ENCODE measurements at places on chromosomes 16 and 17.
A peak's percentile ranks its signal among the peaks of the same experiment; 100 is the strongest.

- no peak for DNase-seq
Observed at GRCh38 chr17:77786740-77787505, 171.6 kb upstream of the TNRC6C start.

- no peak for DNase-seq
Observed at GRCh38 chr16:35711435-35711834, 2252.0 kb downstream of the TP53TG3F start.

- no peak for DNase-seq
Observed at GRCh38 chr17:15039366-15039765, 225.8 kb downstream of the PMP22 start.

DNA sequence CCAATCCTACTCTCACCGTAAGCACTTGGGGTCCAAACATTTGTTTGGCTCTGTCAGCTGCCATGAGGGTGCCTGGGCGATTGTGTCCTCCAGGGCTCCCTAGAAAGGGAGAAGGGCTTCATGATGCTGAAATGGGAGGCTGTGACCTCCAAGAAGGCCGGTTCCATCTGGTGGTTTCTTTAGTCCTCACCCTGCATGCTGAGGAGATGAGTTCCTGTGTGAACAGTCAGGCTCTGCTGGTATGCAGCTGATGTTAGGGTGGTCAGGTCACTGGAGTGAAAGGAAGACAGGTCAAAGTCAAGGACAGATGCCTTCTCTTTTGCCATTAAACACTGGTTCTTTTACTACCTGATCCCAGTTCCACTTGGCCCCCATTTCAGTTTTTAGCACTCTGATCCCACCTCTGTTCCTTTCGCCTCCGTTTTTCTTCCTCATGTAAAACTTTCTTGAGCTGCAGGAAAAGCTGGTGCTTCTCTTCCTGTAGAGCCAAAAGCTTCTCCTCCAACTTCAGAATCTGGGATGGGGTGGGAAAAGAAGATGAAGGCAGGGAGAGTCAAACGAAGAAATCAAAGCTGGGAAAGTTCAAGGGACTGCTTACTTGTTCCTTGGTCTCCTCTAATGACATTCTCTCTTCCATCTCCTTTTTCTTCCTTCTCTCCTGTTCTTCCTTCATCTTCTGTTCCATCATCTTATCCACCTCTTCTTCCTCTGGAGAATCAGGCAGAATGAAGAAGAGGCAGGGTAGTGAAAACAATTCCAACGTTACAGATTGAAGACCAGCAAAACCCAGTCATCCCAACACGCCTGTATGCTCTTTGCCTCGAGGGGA is 1.1 kb downstream of the GPS2 start:
- DNase-seq = no peak

GRCh38 chr16:57178793-57179212 is 7.0 kb downstream of the PSME3IP1 start:
- DNase-seq = no peak

- no peak for DNase-seq
Observed at GRCh38 chr17:51423421-51424160, 163.2 kb downstream of the UTP18 start.

GRCh38 chr17:80799538-80800480 is 191.8 kb upstream of the CHMP6 start:
- DNase-seq = no peak

GRCh38 chr16:23334950-23335349 is 32.8 kb downstream of the SCNN1B start:
- no peak for DNase-seq

DNA sequence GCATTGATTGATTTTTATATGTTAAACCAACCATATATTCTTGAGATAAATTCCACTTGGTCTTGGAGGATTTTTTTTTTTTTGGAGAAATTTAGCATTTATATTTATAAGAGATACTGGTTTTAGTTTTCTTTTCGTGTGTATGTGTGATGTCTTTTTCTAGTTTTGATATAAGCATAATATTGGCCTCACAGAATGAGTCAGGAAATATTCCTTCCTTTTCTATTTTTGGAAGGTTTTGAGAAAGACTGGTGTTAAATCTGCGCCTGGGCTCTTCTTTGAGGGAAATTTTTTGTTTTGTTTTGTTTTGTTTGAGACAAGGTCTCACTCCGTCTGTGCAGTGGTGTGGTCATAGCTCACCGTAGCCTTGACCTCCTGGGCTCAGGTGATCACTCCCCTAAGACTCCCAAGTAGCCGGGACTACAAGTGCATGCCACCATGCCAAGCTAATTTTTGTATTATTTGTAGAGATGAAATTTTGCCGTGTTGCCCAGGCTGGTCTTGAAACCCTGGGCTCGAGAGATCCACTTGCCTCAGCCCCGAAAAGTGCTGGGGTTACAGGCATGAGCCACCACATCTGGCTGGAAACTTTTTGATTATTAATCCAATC is 28.8 kb upstream of the CCL22 start:
- DNase-seq = no peak

- peak; percentile 35 for DNase-seq
Observed at GRCh38 chr17:4142107-4142900, 526 bp downstream of the ZZEF1 start.

- DNase-seq = no peak
Observed at GRCh38 chr16:81179219-81179618, 59.3 kb upstream of the BCO1 start.

DNA sequence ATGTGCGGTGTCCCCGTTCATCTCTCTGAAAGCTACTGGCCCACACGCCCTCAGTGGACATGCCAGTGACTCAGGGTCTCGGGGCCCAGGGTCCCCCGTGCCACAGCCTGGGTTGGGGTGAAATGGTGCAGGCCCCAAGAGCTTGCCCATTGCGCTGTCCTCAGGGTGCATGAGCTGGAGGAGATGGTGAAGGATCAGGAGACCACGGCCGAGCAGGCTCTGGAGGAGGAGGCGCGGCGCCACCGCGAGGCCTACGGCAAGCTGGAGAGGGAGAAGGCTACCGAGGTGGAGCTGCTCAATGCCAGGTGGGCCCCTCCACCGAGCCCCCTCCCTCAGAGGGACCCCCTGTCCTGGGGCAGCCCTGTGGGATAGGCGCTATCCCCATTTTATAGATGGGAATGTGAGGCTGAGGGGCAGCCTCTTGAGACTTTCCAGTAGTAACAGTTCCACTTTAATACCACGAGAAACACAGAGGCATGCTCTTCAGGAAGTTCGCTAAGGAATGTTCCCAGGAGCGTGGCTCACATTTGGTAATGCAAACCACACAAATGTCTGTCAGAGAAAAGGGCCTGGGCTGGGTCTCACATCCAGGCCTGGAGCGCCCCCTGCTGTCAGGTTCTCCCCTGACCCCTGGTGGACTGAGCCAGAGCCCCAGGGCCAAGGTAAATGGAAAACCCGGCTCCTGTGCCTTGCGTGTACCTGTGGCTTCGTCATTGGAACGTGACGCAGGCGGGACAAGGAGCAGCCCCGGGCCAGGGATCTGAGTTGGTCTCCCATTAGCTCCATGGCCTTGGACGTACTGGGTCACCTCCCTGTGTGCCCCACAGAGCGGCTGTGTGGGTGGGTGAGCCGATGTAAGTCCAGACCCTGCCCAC is 133.7 kb downstream of the RAB11FIP4 start:
- peak; percentile 80 for DNase-seq
